ENCODE measurements at places on chromosomes 3 and 15. TPM values are rescaled to one million over a fixed set of nuclear protein-coding genes. Genes with fewer than 3 reads are reported as not detected.

NEO1 gene
- total RNA-seq, result 64.2 TPM

OIP5 gene
- 0.88 TPM for total RNA-seq

NME9 gene
- total RNA-seq, result not detected

GPR62 gene
- not detected for total RNA-seq

MASP1 gene
- total RNA-seq, result 1.2 TPM

CFAP44 gene
- 5.8 TPM for total RNA-seq

NOX5 gene
- 0.36 TPM for total RNA-seq

Measured in osteoblast (primary cell).